ENCODE measurements at places on chromosomes 2 and 18.

DNA sequence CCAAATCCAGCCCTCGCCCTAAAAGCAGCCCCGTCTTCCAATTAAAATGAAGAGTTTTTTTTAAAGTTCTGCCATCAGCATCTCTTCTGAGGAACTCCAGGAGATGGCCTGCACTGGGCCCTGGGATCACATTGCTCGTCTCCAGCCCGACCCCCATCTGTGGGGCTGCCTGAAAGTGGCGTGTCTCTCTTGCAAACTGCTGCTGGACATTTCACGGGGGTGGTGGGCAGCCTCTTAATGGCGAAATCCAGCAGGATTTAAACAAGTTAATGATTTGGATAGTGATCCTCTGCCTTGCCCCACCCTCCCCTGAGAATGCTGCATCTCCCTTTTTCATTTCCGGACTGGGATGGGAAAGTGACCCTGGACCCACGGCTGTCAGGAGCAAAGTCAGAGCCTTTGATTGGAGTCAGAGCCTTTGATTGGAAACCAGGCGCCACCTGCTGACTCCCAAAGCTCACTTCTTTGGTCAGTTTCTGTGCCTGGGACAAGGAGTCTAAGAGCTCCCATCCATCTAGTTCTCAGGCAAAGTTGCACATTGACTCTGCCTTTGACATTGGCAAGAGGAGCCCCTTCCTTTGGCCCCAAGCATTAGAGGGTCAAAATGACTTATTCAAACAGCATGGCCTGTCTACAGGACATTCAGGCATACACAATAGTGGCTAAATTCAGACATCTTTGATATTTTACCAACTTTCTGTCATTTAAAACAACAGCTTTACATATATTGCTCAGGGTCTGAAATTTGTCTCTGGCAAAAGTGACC is 155.2 kb downstream of the SH3BP4 start:
- DNase-seq = peak; percentile 56

GRCh38 chr2:199936554-199936953 is 18.7 kb downstream of the TYW5 start:
- no peak for DNase-seq

- no peak for DNase-seq
Measured at GRCh38 chr2:119291588-119292167, 68.0 kb downstream of the STEAP3 start.

GRCh38 chr2:201298462-201299052 is 38.2 kb downstream of the CASP8 start:
- DNase-seq = no peak

- no peak for DNase-seq
Measured at GRCh38 chr18:59358414-59358711, 702 bp downstream of the LMAN1 start.

DNA sequence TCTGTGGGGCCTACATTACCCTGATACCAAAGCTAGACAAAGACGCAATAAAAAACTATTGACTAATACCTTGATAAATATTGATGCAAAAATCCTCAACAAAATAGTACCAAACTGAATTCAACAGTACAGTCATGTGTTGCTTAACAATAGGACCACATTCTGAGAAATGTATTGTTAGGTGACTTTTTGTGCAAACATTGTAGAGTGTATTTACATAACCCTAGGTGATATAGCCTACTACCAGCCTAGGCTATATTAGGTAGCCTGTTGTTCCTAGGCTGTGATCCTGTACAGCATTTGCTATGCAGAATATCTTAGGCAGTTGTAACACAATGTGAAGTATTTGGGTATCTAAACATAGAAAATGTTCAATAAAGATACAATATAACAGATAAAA is 36.7 kb downstream of the CCDC138 start:
- no peak for DNase-seq

DNA sequence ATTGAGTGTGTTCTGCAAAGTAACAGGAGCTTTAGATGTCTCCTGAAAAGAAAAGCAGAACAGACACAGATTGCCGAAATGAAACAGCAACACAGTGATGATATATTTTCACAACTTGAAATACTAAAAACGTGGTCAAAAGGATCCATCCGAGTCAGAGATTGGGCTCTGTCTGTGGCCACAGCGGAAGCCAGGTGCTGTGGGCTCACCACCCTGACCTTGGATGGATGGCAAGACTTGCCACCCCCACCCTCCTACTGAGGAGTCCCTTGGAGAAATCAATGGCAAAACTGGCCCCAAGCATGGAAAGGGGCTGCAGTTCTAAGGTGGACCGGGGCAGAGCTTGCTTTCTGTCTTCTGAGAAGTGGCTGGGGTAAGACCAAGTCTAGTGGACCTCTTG is 31.4 kb upstream of the ACKR3 start:
- no peak for DNase-seq

- no peak for DNase-seq
Measured at GRCh38 chr2:142478206-142478605, 347.4 kb upstream of the LRP1B start.

DNA sequence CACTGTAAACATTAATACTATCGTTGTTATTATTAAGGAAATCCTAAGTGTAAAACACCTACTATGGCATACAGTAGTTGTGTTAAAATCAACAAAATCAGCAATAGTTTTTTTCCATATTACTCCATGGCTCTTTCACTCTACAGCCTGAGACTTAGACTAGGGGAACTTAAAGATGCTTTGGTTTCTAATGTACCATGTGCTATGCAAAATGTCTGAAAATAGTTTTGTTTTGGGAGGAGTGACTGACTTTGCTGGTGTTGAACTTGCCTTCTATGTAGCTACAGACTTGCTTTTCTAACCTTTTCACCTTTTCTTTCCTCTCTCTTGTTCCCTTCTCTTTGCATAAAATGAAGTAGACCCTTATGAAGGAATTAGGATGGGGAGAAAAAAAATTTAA is 159.0 kb upstream of the CCDC195 start:
- no peak for DNase-seq

DNA sequence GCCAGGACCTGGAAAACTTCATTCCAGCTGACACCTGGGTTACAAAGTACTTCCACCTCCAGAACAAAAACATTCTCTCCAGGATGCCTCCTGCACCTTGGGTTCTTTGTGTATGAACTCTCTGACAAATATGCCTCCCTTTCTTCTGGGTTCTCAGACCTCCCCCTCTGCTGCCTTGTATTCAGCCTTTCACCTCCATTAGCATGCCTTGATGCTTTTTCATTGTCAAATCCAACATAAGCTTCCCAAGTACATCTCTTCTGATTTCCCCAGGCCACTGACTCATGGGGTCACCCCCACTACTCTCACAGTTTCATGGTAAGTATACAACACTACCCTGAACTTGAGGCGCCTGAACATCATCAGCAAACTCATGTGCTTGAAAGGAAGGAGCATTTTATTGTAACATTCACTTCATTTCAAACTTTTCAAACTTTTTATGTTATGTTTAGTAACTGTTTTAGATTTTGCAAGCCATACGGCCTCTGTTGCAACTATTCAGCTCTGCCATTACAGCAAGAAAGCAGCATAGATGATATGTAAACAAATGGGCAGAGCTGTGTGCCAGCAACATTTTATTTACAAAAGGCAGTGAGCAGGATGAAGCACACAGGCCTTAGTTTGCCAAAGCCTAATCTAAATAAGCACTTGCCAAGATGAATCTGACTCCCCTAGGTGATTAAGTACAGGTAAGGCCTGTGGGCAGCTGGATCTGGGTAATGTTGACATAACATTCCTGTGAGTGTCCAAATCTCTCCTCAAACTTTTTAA is 32.5 kb upstream of the MRPS9 start:
- no peak for DNase-seq

DNA sequence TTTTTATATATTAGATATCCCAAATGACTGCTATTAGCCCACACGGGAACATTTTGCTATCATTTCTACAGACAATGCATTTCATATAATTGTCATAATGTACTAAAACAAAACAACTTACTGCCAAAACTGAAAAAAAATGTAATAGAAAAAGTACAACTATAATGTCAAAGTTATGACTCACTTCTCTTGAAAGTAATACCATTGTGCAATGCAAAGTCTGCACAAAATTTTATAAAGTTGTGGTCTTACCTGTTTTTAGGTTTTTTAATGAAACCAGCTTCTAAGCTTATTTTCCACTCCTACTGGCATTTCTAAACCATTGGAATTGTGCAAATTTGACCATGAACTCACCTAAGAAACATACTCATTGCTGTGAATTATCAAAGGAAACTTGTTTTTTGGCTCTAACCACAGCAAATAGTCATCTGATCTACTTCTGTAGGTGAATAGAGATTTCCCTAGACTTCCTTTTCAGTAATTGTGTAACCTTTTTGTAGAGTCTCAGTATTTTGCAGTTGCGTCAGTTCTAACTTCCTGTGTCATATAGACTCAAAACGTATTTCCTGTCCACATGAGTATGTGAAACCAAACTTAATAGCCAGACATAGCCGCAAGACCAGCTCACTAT is 31.9 kb upstream of the TFPI start:
- peak; percentile 61 for DNase-seq

- DNase-seq = no peak
Measured at GRCh38 chr2:189570570-189571031, 10.0 kb downstream of the SLC40A1 start.

GRCh38 chr2:102042196-102043081 is 50.7 kb downstream of the IL1R2 start:
- DNase-seq = no peak

- no peak for DNase-seq
Measured at GRCh38 chr2:24272907-24273306, 87.4 kb downstream of the ITSN2 start.

DNA sequence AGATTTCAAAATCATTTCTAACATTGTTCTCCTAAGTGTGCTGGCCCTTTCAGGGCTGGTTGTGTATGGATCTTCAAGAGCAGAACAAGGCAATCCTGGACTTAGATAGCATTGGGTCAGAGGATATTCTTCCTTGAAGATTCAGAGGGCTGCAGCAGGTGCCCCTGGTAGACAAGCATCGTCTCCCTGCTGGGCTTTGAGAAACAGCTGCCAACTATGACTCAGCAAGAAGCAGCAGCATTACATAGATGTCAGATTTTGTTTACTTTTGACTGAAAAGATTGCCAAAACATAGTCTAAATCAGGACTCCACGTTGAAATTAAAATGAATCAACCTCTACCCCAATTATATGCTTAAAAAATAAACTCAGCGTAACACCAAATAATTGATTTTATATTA is 618.8 kb downstream of the SOCS6 start:
- DNase-seq = no peak

DNA sequence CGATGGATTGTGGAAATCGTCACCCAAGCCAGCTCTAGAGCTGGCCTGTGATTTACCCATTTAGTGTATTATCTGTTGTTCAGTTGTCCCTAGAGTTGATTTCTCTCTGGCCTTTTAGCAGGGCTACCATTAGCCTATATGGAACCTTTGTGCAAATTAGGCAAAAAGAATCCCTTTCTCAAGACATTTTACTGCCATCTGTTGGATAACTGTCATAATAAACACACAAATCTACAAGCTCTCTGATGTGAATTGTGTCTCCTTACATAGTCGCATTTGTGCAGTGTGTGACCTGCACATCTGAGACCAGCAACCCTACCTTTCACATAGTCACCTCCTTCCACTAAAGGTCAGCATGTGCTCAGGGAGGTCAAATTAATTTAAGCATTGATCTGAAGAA is 34.0 kb downstream of the LOXHD1 start:
- DNase-seq = peak; percentile 34

DNA sequence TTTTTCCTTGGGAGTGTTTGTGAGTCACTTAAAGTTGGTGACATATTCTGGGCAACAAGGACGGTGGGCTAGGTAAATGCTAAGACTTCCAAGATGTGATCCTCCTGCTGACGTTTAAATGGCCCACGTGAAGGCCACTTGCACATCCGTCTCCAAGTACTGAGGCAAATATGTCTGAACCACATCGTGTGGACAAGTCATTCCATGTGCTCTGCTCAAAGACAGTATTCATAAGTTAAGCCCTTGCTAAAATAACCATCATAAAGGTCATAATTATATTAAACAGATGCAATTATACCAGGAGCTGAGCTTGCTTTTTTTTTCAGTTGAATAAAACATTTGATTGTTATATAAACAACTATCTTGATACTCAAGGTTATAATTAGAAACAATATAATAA is 44.8 kb downstream of the SPP2 start:
- DNase-seq = no peak

- no peak for DNase-seq
Measured at GRCh38 chr2:157184161-157184895, 73.2 kb upstream of the GALNT5 start.

DNA sequence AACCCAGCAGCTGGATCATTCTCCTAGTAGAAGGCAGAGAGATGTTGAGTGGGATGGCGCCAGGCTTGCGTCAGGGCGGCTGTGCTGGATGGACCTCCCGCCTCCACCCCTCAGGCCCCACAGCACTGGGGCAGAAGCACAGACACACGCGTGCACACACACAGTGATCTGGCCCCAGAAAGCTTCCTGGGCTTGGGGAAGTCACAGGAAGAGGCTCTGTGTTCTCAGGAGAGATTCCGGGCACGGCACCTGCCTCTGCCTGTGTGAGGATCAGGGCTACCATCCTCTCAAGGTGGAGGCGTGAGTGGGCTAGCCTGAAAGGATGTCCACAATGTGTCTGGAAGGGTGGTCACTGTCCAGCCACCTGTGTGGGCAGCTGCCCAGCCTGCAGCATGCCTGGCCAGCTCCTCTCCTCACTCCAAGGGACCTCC is 229.8 kb upstream of the HS6ST1 start:
- no peak for DNase-seq

DNA sequence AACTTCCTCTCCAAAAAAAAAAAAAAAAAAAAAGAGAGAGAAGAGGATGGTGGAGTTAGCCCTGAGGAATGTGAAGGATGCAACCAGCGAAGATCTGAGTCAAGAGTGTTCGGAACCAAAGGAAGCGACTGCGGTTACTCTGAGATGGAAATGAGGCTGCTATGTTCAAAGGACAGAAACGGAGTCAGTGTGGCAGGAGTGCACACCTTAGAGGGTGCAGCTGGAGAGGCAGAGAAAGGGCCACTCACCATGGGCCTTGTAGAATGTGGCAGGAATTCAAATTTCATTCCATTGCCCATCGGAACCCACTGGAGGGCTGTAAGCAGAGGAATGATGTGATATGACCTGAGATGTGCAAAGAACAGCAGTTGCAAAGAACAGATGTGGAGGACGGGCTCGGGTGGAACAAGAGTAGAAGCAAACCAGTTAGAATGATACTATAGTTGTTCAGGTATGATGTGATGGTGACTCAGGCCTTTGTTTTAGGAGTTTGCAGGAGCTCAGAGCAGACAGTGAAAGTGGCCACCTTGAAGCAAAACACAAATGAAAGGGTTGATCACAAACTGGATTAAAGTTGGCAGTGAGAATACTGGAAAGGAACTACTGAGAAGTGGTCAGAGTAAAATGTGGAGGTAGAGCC is 22.6 kb downstream of the ITGA6 start:
- no peak for DNase-seq

- DNase-seq = no peak
Measured at GRCh38 chr2:241933179-241933911, 63.8 kb downstream of the RTP5 start.

DNA sequence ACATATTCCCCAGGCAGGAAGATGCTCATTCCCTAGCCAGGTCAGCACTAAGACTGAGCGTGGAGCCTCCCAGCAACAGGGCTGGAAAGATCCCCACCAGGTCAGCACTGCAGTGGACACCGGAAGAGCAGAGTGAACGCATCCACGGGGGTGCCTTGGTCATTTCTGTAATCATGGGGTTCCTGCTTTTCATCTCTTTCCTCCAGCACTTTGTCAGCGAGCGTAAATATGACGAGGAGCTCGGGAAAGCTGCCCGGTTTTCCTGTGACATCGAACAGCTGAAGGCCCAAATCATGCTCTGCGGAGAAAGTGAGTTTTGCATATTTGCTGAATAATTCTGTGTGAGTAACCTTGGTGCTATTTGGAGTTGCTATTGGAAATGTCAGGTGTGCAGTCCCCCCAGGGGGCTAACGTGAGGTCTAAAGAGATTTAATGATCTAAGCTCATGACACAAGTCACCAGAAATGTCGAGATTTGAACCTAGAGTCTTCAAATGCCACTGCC is 40.1 kb downstream of the KCTD18 start:
- no peak for DNase-seq

Data from hematopoietic multipotent progenitor cell treated with erythropoietin and hydrocortisone succinate and interleukin-3 and kit ligand, for 6 days (in vitro differentiated cells).